ENCODE measurements at places on chromosomes 7 and 10.

DNA sequence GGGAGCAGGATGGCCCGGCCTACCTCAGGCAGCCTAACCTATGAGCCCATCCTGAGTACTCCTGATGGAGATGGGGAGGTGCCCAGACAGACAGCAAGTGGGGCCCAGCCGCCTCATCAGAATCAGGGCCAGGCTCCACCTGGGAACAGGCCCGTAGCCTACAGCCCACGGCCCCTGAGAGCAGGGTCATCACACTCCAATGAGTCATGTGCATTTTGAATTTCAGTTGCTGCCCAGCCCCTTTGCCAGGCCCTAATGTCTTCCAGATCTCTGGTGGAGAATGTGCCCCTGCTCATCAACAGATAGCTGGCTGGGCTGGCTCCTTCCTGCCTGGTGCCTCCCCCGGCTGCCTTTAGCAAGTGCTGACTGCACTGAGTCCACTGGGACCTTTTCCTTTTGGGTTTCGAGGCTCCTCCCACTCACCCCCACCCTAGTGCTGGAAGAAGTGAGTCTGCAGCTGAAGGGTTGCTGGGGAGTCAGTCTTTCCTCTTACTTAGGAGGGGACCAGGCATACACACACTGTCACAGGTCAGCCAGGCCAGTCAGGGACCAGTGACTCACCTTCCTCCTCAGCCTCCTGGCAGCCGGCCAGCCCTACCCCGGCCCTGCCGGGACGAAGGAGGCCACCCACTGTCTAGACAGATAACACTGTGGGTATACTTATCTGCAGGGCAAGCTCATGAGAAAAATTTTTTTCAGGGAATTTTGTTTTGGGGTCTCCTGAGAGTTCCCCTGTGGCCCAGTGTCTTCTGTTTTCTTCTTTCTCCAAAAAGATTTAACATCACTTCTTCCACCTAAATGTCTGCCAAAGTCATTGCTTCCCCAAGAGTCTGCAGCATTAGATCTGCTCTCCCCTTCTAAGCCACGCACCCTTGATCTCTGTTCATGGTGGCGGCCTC is 9.1 kb upstream of the ASIC3 start:
- DNase-seq: peak; percentile 56

GRCh38 chr10:114724716-114725106 is 66.6 kb upstream of the ABLIM1 start:
- DNase-seq: no peak

GRCh38 chr7:87013840-87014190 is 45.6 kb downstream of the ELAPOR2 start:
- no peak for DNase-seq

DNA sequence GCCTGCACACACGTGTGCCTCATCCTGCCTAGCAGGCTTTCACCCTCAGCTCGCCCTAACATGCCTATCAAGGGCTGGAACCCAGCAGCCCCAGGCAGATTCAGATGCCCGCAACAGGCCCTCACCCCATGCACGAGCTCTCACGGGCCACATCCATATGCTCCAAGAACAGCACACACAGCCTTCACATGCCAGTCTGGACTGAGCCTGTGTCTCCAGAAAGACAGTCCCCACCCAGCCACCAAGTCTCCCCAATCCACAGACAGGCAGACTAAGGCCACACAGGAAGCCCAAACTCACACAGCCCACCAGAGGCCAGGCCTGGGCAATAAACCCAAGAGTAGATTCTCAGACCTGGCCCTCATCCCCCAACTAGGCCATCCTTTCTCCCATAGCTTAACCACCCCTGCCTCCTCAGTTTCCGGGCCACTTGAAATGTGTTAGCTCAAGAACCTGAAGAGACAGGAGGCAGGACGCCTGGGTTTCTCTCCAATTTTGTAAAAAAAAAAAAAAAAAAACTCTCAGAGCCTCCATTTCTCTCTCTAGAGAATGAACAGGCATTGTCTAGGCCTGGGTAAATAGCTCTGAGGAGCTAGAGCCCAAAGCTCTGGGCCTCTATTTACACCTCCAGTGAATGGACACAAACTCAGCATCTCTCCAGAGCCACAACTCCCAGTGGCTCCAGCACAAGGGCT is 6.8 kb downstream of the LDB1 start:
- peak; percentile 21 for DNase-seq

DNA sequence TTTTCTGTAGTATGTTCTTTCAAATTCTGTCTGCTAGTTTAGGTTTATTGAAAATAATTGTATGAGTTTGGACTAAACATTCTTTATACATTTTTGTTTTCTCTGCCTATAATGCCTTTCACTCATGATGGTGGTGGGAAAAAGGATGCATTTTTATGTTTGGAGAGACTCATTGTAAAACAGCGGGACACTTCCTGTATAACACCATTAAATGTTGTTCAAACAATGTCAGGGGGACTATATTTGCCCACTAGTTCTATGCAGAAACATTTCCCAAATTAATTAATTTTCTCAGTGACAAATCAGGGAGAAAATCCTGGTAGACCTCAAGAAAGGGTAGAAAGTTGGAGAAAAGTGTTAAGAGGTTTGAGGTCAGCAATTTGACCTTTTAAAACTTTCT is 207.7 kb downstream of the MALRD1 start:
- no peak for DNase-seq

All from CD4-positive, alpha-beta T cell treated with Interferon alpha-2 for 1 hour (primary cell).